ENCODE measurements at places on chromosomes 3 and 15. TPM values are rescaled to one million over a fixed set of nuclear protein-coding genes. Genes with fewer than 3 reads are reported as not detected.

DNA sequence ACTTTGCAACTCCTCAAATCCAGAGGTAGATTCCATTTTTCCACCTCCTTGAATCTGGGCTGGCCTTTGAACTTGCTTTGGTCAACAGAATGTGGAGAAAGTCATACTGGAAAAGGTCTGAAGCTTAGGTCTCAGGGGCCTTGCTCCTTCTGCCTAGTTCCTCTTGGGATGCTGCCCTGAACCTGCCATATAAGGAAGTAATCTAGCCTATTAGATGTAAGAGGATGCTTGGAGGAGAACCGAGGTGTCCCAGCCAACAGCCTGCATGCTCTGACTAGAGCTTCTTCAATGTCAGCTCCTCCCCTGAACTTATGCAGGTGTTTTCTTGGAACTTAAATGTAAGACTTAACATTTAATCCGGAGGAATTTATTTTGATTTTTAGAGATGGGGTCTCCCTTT, 2.0 kb upstream of the TMED3 start:
- no peak overlapping the region for H3K27ac ChIP-seq
- DNase-seq, result no peak
- peaks cover 10% of the 10 kb centered on the region for H3K27me3 ChIP-seq
- peaks cover 7% of the 10 kb centered on the region for H3K4me1 ChIP-seq
- H3K36me3 ChIP-seq, result no peaks in the 10 kb centered on the region
- H3K4me3 ChIP-seq, result no peak overlapping the region

- no peaks in the 10 kb centered on the region for H3K27me3 ChIP-seq
- no peak for DNase-seq
- H3K36me3 ChIP-seq, result no peaks in the 10 kb centered on the region
- no peak overlapping the region for H3K4me3 ChIP-seq
Measured at GRCh38 chr15:79798311-79798710, 98.5 kb downstream of the MTHFS start.

GRCh38 chr3:126060613-126061145, 23.2 kb downstream of the SLC41A3 start:
- H3K36me3 ChIP-seq, result peaks cover 4% of the 10 kb centered on the region
- H3K4me3 ChIP-seq, result no peak overlapping the region
- DNase-seq, result no peak
- peaks cover 47% of the 10 kb centered on the region for H3K4me1 ChIP-seq
- no peaks in the 10 kb centered on the region for H3K27me3 ChIP-seq

- peaks cover 15% of the 10 kb centered on the region for H3K27me3 ChIP-seq
- H3K27ac ChIP-seq, result no peak overlapping the region
- no peaks in the 10 kb centered on the region for H3K4me1 ChIP-seq
- H3K36me3 ChIP-seq, result no peaks in the 10 kb centered on the region
- no peak for DNase-seq
- no peak overlapping the region for H3K4me3 ChIP-seq
Measured at GRCh38 chr15:52109559-52110451, 2.8 kb downstream of the BCL2L10 start.

GRCh38 chr3:107825556-107825955, 265.3 kb downstream of the CD47 start:
- H3K27ac ChIP-seq, result no peak overlapping the region
- H3K36me3 ChIP-seq, result no peaks in the 10 kb centered on the region
- no peak overlapping the region for H3K4me3 ChIP-seq
- H3K27me3 ChIP-seq, result no peaks in the 10 kb centered on the region
- H3K4me1 ChIP-seq, result no peaks in the 10 kb centered on the region

- no peak overlapping the region for H3K27ac ChIP-seq
- no peaks in the 10 kb centered on the region for H3K4me1 ChIP-seq
- no peaks in the 10 kb centered on the region for H3K36me3 ChIP-seq
- DNase-seq, result no peak
- no peak overlapping the region for H3K4me3 ChIP-seq
Measured at GRCh38 chr3:195616681-195617080, 32.9 kb upstream of the APOD start.

LRRC58 gene
- polyA plus RNA-seq, result 8.9 TPM

SPINK8 gene
- not detected for polyA plus RNA-seq

Measured in heart left ventricle (tissue), 16 donors.